Activated T-helper 1 cell treated with Interleukin-2 at 50 U/mL for 16 hours (primary cell): ENCODE measurements at places on chromosomes 3 and 15.

- DNase-seq: no peak
Observed at GRCh38 chr3:122299872-122300460, 25.1 kb upstream of the CSTA start.

GRCh38 chr15:51253366-51253765, 85.0 kb downstream of the CYP19A1 start:
- DNase-seq: no peak

- DNase-seq: no peak
Observed at GRCh38 chr3:58333206-58334012, 717 bp downstream of the PXK start.

DNA sequence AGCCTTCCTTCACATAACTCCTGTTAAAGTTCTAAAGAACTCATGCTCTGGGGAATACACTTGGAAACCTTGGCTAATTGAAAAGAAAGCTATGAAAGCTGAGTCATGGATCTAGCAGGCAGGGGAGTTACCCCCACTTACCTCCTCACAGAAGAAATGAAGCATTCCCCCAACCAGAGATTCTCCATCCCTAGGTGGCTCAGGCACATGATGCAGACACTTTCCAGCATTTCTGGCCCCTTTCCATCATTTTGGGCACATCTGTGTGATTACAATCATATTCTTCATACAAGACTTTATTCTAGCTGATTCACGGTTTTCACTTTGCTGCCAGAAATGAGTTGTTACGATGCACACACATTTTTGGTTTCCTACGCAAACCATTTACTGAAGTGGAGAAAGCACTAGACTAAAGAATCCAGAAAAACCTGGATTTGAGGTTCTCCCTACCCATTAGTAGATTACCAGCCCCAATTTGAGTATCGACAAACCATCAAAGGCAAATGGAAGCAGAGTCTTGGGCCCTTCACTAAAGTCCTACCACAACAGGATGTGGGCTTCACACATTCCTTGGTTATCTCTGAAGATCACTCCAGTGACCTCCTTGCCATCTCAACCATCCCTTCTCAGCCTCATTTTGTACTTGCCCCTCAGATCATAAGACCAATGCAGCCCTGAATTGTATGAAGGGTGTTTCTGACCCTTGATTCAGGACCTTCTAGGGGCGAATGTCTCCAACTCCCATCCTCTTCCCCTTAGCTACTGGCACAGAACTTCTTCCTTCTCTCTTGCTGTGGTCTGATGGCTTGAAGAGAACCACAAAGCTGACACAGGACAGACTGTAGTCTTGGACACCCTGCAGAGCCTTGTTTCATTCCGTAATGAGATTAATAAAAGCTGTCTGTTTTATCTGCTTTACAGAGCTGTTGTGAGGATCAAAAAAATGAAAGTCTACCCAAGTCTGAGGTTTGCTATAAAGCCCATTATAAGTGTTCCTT, 42.5 kb upstream of the SNRK start:
- no peak for DNase-seq

DNA sequence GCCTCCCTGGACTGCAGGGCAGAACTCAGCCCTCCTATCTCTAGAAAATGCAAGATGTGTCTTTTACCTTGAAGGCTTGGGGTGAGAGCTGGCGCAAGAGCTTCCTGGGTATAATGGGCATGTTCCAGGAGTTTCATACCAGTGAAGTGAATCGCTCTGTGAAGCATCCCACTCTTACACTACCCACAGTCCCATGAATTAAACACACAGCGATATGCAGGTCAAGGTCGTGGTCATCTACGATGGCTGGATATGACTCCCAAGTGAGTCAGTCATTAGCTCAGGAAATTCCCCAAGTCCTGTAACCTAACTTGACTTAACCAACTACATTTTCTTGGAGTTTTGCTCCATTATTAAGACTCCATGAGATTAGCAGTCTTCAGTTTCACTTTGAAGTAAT, 439.7 kb downstream of the NTRK3 start:
- no peak for DNase-seq

DNA sequence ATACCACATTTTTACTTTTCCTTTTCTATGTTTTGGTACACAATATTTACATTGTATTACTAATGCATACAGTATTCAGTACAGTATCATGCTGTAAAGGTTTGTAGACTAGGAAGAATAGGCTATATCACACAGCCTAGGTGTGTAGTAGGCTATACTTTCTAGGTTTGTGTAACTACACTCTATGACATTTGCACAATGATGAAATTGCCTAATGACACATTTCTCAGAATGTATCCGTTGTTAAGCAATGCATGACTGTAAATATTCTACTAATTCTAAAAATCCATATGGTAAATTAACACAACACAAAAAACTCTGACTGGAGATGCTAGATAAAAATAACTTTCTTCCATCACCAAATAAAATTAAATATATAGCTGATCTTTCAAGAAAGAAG, 16.2 kb downstream of the NEDD4 start:
- no peak for DNase-seq

GRCh38 chr15:66124651-66125050, 128.9 kb downstream of the MEGF11 start:
- no peak for DNase-seq

DNA sequence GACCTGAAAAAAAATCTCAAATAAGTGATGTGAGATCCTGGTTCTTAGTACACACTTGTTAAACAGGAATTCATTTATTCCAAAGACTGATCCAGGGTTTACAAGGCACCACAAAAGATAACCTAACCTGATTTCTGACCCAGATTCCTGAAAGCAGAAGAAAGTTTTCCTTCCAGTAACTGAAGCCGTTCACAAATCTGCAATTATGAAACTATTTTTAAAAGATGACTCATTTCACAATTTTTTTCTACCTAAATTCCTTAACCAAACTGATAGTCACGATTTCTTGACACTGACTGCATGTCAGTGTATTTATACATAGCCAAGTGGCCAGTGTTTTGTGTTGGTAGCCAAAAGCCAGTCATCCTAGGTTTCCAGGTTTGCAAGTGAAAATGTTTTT, 17.1 kb downstream of the SLC9A9 start:
- no peak for DNase-seq
